ENCODE measurements at places on chromosomes 3 and 15. TPM values are rescaled to one million over a fixed set of nuclear protein-coding genes. Genes with fewer than 3 reads are reported as not detected.

DNA sequence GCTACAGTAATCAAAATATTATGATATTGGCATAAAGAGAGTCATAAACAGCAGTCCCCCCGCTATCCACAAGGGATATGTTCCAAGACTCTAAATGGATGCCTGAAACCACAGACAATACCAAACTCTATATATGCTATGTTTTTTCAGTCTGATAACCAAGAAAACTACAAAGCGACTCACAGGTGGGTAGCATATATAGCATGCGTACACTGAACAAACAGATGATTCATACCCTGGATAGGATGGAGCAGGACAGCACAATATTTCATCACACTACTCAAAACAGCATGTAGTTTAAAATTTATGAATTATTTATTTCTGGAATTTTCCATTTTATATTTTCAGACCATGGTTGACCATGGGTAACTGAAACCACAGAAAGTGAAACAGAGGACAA lies 87.0 kb upstream of the PPP2R3A start:
- DNase-seq: no peak

GRCh38 chr15:99963976-99964375 lies 230.7 kb upstream of the LYSMD4 start:
- DNase-seq: no peak

- no peak for DNase-seq
Observed at GRCh38 chr3:174116421-174116820, 718.9 kb downstream of the NLGN1 start.

DNA sequence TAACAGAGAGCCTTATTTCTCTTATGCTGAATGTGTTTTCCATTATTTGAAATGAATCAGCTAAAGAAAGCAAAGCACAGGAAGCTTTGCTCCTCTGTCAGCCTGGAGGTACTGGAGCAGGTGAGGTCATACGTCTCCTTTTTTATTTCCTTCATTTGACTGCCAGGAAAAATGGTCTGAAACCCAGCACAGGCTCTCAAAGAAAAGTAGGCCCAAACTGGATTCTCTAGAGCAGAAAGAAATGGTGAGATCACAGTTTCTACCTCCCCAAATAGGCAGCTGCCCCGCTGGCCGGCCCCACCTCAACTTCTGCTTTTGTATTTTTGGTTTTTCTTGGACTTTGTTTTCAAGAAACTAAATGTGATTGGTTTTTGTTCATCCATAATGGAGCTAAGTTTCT lies 95.1 kb downstream of the RPL39L start:
- no peak for DNase-seq

- DNase-seq: no peak
Observed at GRCh38 chr15:48040166-48040817, 80.5 kb upstream of the SLC24A5 start.

- DNase-seq: no peak
Observed at GRCh38 chr3:24523215-24523614, 28.6 kb upstream of the THRB start.

- peak; percentile 40 for DNase-seq
Observed at GRCh38 chr15:77475001-77475400, 54.3 kb downstream of the HMG20A start.

DNA sequence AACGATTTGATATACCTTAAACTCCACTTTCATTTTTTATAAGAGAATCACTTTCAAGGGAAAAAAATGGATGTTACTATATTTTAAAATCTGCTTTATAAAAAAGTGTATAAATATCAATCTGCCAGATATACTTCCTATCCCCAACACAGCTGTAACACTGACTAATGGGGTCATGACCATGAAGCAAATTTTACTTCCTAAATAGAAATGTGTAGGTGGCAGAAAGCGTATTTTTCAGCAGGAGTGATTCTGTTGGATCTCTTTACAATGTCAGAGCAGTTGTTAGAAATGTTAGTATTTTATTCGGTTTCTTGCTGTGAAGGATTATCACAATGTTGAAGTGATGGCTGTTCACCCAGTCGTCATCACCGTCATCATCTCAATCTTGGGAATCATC lies 5.5 kb upstream of the C15orf40 start:
- no peak for DNase-seq

- peak; percentile 93 for DNase-seq
Observed at GRCh38 chr3:124780761-124781475, 50.7 kb downstream of the UMPS start.

- peak; percentile 85 for DNase-seq
Observed at GRCh38 chr3:64221571-64222257, 3.6 kb downstream of the PRICKLE2 start.

GRCh38 chr3:21446027-21446426 lies 305.0 kb downstream of the ZNF385D start:
- DNase-seq: no peak

GRCh38 chr3:105853801-105854432 lies 14.9 kb downstream of the CBLB start:
- no peak for DNase-seq

DNA sequence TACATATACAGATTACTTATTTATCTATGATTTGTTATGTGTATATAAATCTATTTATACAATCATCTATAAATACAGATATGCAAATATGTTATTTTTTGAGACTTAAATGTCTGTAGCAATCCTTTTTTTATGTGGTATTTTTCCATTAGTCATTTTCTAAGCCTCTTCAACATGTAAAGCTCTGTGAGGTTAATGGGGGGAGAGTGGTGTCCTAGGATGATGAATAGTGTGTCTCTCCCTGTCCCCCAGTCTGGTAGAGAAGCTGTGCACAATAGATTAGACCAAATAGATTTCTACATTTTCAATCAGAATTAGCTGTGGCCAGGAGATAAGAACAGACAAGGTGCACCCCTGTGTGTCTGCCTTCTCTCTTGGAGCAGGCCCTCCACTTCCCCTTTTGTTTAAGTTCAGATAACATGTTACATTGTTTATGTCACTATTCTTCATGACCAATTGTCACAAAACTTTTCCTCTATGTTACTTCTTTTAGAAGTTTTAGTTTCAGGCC lies 453.9 kb downstream of the LPP start:
- DNase-seq: no peak

DNA sequence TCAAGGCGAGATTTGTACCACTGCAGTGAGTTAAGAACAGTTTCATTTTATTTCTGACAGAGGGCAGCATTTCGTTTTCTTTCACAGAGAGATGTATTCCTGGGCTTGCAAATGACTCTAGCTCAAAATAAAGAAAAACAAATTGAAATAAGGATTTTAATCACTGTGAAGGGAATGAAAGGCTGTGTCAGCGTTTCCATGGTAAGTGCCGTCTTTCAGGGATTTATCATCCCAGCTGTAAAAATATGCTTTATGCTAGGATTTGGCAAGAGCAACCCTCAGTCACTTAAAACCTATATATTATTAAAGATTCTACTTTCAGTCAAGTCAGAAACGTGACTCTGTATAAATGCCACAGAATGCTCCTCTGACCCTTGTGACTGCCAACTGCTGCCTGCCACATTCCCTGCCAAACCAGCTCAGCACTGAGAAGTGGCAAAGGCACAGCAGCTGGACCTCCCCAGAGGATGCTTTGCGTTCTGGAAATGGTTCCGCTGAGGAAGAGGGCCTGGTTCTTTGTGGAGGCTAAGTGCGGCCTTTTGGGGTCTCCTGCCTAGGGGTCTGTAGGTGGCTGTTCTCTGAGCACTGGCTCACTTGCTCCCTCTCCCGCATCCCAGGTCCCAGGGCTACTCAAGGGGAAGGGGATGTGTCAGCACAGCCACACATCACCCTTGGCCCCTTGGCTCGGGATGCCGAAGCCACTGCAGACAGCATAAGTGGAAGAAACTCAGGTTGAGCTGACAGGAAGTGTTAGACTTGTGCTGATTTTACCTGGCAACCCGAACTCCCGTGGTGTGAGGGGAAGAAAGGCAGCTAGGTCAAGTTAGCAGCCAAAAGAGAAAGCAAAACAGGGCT lies 56.6 kb upstream of the POMGNT2 start:
- DNase-seq: peak; percentile 65

DNA sequence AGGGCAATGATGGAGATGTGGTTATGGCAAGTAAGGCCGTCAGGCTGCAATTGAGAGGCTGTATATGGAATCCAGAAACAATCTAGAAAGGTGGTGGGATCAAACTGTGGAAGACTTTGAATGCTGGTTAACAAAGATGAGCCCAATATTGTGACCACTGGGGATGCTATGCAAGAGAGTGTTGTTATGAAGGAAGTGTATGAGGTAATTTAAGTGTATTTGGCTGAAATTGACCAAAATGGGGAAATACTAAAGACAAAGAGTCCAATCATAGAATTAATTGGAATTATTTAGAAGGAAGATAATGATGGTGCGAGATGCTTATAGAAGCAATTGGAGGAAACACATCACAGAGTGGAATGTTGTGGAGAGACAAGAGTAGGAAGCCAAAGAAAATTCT lies 24.5 kb downstream of the BTLA start:
- no peak for DNase-seq

GRCh38 chr3:184485241-184485640 lies 76.3 kb upstream of the EPHB3 start:
- DNase-seq: peak; percentile 91

DNA sequence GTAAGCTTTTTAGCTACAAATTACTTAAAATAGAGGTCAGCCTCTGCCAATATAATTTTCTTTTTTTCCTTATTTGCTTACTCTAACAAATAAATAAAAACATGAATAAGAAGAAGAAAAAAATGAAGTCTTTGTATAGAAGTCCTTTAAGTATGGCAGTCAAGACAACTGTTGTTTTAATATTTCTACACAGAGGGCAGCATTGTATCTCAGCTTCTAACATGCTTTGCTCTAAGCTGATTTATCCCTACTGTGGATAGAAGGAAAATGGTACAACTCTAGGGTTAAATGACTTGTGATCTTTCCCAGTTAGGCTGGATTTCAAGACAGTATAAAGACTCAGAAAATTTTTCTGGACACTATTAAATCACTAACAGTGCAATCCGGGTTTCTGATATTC lies 104.3 kb upstream of the MEIS2 start:
- DNase-seq: no peak

GRCh38 chr3:13825311-13825579 lies 54.6 kb downstream of the WNT7A start:
- DNase-seq: no peak

DNA sequence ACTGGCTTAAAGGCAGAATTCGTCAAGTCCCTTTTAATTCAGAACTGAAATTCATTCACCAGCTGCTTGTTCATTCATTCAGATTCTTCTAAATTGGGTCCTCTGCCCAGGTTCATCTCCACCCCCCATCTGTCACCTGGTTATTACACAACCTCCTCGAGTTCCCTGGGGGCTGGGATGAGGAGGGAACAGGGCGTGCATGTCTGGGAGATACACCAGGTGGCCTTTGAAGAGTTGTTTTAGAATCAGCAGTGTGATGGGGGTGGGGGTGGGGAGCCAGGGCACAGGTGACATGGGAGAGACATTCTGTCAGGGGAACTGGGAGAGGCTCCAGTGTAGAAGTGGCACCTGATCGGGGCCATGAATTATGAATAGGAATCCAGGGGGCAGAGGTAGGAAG lies 8.2 kb downstream of the SNX33 start:
- DNase-seq: no peak

- no peak for DNase-seq
Observed at GRCh38 chr15:82970696-82971095, 15.3 kb upstream of the RAMAC start.

- DNase-seq: no peak
Observed at GRCh38 chr15:75211436-75212199, 9.9 kb downstream of the C15orf39 start.

- DNase-seq: no peak
Observed at GRCh38 chr3:153666991-153667740, 454.0 kb upstream of the ARHGEF26 start.

GRCh38 chr3:30777426-30778113 lies 116.9 kb downstream of the GADL1 start:
- no peak for DNase-seq

GRCh38 chr3:156772588-156773206 lies 53.5 kb upstream of the LEKR1 start:
- no peak for DNase-seq

GRCh38 chr15:86892774-86893449 lies 813.2 kb downstream of the AGBL1 start:
- no peak for DNase-seq

GRCh38 chr15:101062471-101063171 lies 143.5 kb downstream of the LRRK1 start:
- DNase-seq: no peak

- DNase-seq: peak; percentile 84
Observed at GRCh38 chr15:32998979-32999672, 195.4 kb downstream of the FMN1 start.

DNA sequence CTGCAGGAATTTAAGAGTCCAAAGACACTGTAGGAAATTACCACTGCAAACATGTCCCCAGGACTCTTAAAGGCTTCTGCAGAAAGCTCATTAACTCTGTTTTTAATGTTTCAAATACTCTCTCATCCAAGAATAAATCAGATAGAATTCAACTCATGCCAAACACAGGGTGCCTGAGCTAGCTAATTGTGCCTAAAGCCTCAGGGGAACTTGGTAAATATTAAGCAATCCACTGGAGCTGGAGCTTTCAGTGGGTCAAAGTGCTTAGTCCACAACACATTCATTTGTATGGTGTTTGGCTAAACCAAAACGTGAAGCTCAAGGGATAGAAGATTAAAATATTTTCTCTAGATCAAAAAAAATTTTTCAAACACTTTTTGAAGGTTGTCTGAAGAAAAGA lies 131.4 kb downstream of the THRB start:
- no peak for DNase-seq

DNA sequence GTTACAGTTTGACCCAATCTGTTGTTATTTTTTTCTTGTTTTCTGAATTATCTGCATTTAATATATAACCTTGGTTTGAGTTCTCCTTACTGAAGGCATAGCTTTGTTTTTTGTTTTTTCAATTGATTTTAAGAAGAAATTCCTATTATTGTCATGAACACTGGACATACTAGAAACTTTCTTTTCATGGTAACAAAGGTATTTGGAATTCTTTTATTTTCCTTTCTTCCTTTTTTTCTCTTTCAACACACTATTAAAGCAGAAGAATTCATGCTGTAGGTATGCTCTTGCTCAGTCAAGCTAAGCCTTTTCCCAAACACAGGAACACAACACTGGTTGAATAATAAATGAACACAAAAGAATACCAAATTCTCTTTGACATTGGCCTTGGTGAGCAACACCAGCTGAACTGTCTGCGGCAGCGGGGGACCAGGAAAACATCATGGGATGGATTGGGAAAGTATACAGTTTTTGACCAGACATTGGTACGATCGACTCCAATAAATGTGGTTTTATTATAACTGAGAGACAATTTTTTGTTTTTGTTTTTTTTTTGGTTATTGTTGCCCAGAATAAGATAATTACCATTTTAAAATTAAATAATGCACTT lies 23.1 kb downstream of the U2SURP start:
- no peak for DNase-seq

- DNase-seq: no peak
Observed at GRCh38 chr3:99951701-99952100, 134.0 kb downstream of the CMSS1 start.

- DNase-seq: peak; percentile 9
Observed at GRCh38 chr15:42404461-42405235, 45.3 kb downstream of the CAPN3 start.

The PP2D1 gene
- not detected for total RNA-seq

The GOLGA8R gene
- total RNA-seq: 8.3 TPM

The NDN gene
- total RNA-seq: 61.5 TPM

The GREM1 gene
- total RNA-seq: 3.6 TPM

The PAQR5 gene
- total RNA-seq: 7.2 TPM

The VGLL3 gene
- 53.1 TPM for total RNA-seq

The GOLGA8T gene
- 0.79 TPM for total RNA-seq

The SCAANT1 gene
- not detected for total RNA-seq

The PRTG gene
- 1.5 TPM for total RNA-seq

The RNF7 gene
- total RNA-seq: 30.7 TPM

The NR2E3 gene
- 0.79 TPM for total RNA-seq

The ADPRH gene
- total RNA-seq: 2.7 TPM
